Activated CD8-positive, alpha-beta memory T cell treated with anti-CD3 and anti-CD28 coated beads for 4 hours (primary cell): ENCODE measurements at places on chromosomes 4 and X.

DNA sequence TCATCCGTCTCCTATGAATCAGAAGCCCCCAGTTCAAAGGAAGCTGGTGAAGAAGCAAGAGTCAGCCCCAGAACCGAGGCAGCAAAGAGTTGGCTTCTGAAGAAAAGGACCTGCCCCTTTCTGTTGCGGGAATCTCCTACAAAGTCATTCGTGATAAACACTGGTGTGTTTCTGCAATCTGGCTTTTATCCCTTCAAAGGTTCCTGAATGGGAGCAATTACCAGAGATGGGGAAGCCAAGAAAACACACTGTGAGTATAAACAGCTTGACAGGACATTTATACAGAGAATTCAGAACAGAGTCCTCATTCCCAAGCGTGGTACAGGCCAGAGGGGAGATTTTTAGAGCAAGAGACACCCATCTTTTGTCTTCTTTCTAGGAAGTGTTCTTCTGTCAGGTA, 226.8 kb upstream of the LNX1 start:
- no peak for DNase-seq

GRCh38 chrX:13750204-13750603, 15.7 kb downstream of the OFD1 start:
- DNase-seq = no peak

DNA sequence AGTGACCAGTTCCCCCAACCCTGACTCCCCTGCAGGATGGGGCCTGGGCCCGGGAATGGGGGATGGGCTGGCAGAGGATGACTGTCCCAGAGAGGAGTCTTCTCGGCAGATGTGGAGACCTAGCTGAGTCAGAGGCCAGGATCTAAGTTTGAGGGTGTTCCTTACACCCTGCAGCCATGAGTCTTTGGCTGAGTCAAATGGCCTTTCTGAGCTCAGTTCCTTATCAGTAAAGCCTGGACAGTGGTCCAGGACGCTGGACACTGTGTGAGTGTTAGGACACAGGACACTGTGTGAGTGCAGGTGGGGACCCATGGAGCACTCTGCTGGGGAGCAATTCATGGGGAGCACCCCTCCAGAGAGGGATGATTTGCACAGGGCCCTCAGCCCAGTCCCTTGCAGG, 5.0 kb downstream of the IL9R start:
- no peak for DNase-seq

- no peak for DNase-seq
Measured at GRCh38 chr4:2963966-2964471, 648 bp downstream of the GRK4 start.

DNA sequence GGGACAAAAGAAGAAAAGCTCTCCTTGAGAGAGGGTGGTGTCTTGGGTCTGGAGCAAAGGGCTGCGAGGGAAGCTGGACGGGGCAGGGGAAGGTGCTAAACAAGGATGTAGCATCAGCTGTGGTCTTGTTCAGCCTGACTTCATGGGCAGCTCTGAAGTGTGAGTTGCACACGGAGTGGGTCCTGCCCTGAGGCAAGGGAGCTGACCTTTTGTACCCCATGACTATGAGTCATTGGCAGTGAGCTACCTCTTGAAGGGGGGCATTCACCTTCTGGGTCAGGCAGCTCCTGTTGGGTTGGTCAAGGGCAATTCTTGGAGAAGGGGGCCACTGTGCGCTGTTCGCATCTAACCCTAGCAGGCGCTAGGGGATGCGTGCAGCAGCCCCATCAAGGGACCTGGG, 151.8 kb downstream of the SMIM20 start:
- no peak for DNase-seq

GRCh38 chr4:173121076-173121561, 47.5 kb upstream of the GALNT7 start:
- DNase-seq = no peak

- no peak for DNase-seq
Measured at GRCh38 chr4:73593631-73594241, 26.5 kb downstream of the RASSF6 start.

DNA sequence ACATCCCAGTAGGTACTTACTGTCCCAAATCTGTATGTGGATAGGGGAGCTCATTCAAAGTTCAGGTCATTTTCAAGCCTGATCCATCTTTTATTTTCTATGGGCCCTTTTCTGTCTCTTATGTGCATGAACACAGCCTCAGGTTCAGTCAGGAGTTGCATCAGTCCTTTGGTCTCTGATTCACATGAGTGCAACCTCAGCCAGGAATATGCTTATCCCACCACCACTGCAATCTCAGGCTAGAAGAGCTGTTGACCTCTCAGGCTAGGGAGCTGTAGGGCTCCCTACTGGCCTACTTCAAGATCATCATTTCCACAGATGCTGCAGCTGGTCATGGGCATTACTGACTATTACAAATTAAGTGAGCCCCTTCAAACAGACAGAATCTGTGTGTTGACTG, 27.2 kb downstream of the AASDH start:
- DNase-seq = no peak

- DNase-seq = no peak
Measured at GRCh38 chr4:151202851-151203455, 74.0 kb upstream of the PRSS48 start.

- DNase-seq = no peak
Measured at GRCh38 chr4:5815641-5816040, 77.2 kb downstream of the CRMP1 start.

- DNase-seq = no peak
Measured at GRCh38 chr4:177490769-177491168, 48.5 kb upstream of the AGA start.

GRCh38 chr4:154985673-154986072, 204.6 kb downstream of the RBM46 start:
- no peak for DNase-seq

DNA sequence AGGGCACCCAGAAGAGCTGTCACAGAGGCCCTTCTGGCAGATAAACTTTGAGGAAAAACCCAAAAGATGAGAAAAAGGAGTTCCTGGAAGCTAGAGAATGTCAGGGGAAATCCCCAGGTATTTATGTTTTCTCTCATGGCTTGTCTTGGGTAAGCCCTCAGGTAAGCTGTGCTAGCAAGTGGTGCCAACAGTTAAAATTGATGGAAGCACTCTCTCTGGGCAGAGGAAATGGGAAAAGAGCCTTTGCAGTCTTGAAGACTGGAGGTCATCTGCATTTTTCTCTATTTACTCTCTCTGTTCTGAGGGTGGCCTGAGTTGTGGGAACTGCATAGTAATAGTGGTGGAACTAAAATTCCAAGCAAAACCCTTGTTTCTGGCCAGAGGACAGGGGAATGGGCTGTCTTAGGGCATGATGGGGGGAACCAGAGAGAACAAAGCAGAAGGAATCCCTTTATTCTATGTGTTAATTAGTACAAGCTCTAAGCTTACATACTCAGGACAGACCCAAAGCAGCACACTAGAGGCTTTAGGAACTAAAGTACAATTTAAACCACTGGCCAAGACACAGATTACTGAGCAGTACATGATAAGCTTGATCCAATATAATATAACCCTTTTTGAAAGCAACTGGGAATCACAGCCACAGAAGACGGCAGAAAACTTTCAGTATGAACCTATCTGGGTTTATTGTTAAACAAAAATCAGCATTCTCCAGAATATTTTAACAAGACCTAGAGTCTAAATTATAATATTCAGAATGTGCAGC, 53.3 kb upstream of the SLC10A4 start:
- DNase-seq = no peak

DNA sequence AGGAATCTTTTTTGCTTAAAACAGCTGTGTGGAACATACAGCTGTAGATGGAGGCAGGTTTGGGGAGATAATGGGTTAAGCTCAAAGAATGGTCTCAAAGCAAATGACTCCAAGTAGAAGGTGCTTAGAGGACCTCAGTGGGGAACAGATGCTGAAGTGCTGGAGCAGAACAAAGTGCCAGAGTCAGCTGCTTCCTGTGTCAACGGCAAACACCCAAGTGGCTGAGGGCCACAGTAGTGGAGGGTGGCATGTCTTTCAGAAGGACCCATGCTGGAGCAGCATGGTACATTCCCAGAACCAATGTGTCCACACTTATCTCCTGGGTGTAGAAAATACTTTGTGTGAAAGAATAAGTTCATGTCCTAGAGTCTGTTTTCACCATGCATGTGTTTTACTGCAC, 197.5 kb downstream of the CCNG2 start:
- no peak for DNase-seq

- DNase-seq = no peak
Measured at GRCh38 chr4:41442810-41443209, 95.1 kb upstream of the LIMCH1 start.

- DNase-seq = no peak
Measured at GRCh38 chrX:2871831-2872230, 43.1 kb downstream of the GYG2 start.

- peak; percentile 77 for DNase-seq
Measured at GRCh38 chr4:147683717-147684700, at the start of gene PRMT9. Gene PRMT9, minus strand, starts transcription at chr4:147684163. Its CDS starts 176 bp downstream, at chr4:147683987.

DNA sequence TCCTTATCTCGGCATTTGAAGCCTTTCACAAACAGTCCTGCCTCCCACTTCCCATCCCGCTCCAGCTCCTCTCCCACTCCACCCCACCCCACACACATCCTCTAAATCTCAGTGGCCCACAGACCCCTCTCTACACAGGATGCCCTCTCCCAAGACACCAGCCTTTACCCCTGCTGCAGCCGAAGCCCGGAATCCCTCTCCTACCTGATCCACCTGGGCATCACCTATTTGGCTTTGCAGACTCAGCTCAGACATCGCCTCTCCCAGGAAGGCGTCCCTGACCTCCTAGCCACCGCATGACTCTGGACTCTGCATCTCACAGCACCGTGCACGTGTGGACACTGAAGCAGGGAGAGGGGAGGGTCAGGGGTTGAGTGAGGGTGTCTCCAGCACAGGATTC, 11.5 kb downstream of the PPP2R2C start:
- DNase-seq = no peak

DNA sequence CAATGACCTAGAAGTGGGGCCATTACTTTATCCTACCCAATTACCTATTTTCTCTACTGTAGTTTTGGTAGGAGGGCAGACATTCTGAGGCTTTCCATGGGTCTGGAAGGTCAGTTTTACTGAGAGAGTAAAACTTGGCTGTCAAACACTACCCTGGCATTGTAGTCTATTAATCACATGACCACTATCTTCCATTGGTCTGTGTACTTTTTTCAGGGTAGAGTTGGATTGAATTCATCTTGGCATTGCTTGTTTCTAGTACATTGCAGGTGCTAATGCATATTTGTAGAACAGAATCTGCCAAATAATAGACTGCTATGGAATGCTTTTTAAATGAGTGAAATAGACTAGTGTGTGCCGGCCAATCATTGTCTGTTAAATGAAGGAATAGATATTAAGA, 271.9 kb downstream of the STIM2 start:
- DNase-seq = no peak

DNA sequence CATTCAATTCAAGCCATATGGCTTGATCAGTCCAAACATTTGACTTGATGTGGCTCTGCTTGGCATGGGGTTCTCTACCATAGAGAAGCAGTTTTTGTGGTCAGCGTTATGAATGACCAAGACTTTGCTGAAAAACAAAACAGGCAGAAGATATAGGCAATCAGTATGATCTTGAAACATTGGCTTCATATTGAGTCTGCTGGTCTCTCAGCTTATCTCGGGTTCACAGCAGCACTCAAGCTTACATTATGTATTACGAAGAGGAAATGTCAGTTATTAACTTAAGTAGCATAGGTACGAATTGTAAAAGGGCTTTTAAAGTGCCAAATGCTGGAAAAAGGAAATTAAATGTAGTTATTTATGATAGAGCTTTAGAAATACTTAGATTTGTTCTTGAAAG, 99.0 kb downstream of the AFF2 start:
- no peak for DNase-seq

DNA sequence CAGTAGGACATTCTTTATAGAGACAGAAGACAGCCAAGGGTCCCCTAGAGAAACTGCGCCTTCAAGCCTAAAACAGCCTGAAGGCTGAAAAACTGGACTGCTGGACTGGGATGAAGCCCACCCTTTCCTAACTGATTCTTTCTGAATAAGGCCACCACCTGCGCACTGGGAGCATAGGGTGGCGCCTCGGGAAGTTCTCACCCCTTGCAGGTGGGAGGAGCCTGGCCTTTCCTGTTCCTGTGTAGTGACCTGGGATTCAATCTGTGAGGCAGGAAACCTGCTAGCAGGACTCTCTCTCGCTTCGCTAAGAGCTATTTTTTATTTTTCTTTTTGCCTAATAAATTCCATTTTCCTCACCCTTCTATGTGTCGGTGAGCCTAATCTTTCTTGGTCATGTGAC, 61.8 kb upstream of the KLHL13 start:
- DNase-seq = no peak

GRCh38 chrX:69148946-69149345, 16.3 kb downstream of the PJA1 start:
- DNase-seq = no peak

- no peak for DNase-seq
Measured at GRCh38 chrX:63250253-63250868, 100.8 kb downstream of the SPIN4 start.

GRCh38 chr4:76729460-76729859, 168.5 kb downstream of the SOWAHB start:
- no peak for DNase-seq

DNA sequence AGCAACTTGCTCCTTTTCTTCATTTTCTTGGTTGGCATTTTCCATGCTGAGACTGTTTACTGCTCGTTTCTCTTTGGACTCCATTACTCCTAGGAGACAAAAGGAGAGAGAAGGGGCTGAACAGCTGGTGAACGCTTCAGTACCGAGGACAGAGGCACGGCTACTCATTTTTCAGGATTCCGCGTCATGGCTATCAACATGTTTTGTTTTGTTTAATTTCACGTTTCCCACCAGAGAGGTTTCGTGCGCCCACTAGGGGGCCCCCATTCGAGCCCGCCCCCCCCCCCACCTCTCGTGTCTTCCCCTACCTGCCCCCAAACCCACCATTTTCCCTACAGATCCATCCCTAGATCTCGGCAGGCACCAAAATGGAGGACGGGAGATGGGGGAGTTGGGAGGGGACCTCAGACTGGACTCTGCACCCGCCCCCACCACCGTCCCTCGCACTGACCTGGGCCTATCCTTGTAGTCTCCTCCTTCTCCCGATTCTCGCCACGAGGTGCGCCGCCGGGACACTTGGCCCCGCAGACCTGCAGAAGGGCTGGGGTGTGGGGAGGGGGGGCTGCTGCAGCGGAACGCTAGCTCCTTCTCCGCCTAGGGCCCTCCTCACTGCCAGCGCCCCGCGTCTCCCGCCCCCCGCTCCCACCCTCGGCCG, 653 bp downstream of the BEX1 start:
- DNase-seq = no peak

- DNase-seq = no peak
Measured at GRCh38 chr4:142463206-142463605, 382.9 kb downstream of the INPP4B start.

GRCh38 chrX:100643956-100644860, at the start of gene SRPX2:
Gene SRPX2, plus strand, starts transcription at chrX:100644199. Its CDS starts 2,124 bp downstream, at chrX:100646323.
- no peak for DNase-seq

GRCh38 chr4:15024386-15024785, 22.1 kb downstream of the CPEB2 start:
- no peak for DNase-seq
